NCI-H187 (cell line): ENCODE measurements at places on chromosomes 4 and X.

GRCh38 chr4:122156819-122157218, 4.7 kb downstream of the BLTP1 start:
- DNase-seq: no peak

GRCh38 chr4:77473509-77473908, 132.1 kb upstream of the CXCL13 start:
- DNase-seq: no peak

DNA sequence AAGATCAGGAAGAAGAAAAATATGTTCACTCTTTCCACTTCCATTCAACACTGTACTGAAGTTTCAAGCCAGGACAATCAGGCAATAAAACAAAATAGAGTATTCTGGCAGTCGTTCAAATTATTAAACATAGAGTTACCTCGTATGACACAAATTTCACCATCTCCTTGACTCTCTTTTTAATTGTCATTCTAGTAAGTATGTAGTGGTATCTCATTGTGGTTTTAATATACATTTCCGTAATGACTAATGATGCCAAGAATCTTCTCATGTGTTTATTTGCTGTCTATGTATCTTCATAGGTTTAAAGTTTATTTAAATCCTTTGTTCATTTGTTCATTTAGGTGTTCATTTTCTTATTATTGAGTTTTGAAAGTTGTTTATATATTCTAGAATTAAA, 352.2 kb downstream of the IDS start:
- DNase-seq: no peak

- no peak for DNase-seq
These were observed 141.1 kb upstream of the HHIP start for GRCh38 chr4:144504883-144505282.

GRCh38 chr4:74738464-74739143, 55.7 kb downstream of the BTC start:
- no peak for DNase-seq

DNA sequence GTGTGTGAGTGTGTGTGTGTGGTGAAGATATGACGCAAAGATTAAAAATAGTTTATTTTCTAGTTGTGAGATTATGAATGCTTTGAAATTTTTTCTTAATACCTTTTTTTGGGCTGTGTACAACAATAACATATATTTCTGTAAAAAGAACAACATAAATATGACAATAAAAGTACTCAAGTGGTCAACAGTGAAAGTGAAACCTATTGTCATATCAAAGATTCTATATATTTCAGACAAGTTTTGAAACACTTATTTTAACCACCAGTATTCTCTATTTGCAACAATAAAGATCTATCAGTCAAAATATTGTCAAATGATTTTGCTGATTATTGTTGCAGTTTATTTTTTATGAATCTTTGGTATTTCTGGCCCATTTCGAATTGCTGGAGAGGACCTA, 98.0 kb downstream of the SPOCK3 start:
- DNase-seq: no peak

- DNase-seq: no peak
These were observed 180.8 kb upstream of the BCOR start for GRCh38 chrX:40278340-40279090.

DNA sequence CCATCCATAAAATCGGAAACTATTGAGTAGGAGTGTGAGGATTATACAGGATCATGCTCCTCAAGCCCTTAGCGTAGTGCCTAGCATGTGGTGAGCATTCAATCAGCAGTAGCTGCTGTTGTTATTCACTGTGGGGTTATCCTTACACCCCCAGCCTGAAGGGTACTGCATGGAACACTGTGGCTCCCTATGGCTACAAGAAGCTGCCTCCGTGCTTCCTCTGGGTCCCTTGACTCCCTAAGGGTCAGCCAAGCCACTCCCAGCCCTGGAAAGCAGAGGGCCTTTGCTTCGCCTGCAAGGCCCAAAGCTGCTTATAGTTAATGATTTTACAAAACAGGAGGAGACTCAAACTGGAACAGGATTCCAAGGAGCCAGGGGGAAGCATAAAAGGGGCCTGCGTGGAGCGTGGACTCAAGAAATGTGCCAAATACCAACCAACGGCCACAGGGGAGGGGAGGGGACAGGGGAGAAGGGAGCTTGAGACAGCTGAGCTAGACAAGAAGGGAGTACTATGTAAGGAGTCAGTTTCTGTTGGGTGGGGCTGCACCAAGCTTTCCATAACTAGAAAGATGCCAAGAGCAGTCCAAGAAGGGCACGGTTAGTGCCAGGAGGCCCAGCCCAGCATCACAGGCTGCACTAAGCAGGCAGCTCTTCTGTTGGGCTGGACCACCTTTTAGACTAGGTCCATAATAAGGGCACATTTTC, 15.9 kb downstream of the SEPTIN6 start:
- DNase-seq: no peak

GRCh38 chr4:76673362-76673761, 224.6 kb downstream of the SOWAHB start:
- DNase-seq: no peak
